ENCODE measurements at places on chromosomes 7 and 10.
A peak's percentile ranks its signal among the peaks of the same experiment; 100 is the strongest.

GRCh38 chr10:88555190-88555908, 27.8 kb downstream of the RNLS start:
- DNase-seq: no peak

DNA sequence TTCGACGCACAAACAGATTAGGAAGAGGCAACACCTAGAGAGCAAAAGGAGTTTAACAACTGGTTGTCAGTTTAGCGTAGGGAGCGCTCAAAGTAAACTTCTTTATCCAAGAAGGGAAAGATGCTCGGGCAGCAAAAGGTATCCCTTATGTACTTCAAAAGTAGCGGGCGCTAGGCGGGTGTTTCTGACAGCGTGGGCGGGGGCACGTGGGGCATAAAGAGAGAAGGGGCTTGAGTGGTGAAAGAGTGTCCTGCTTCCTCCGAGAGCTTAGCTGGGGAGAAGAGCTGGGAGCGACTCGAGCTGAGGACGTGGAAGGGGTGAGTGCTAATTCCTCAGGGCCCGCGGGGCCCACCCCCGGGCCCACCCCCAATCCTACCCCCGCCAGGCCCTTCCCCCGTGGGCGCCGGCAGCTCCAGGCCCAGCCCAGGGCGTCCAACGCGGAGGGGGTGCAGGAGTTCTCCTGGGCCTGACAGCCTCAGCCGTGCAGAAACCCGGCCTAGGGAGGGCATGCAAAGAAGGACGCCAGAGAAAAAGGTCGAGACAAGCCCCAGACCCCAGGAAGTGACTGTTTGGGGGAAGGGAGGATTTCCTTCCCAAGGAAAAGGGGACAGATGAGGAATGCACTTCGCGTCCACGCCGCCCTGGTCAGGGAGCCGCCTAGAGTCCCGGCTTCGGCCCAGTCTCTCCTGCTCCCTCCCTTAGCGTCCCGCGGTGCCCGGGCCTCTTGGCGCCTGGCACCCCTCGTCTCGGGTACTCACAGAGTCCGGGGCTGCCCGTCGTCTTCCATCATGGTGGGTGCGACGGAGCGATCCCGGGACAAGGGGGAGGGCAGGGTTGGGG, 868 bp downstream of the TIAL1 start:
- DNase-seq: peak; percentile 41

- DNase-seq: no peak
Observed at GRCh38 chr7:46157404-46157803, 236.3 kb upstream of the IGFBP3 start.

GRCh38 chr7:121730869-121731268, 142.1 kb upstream of the PTPRZ1 start:
- DNase-seq: no peak

DNA sequence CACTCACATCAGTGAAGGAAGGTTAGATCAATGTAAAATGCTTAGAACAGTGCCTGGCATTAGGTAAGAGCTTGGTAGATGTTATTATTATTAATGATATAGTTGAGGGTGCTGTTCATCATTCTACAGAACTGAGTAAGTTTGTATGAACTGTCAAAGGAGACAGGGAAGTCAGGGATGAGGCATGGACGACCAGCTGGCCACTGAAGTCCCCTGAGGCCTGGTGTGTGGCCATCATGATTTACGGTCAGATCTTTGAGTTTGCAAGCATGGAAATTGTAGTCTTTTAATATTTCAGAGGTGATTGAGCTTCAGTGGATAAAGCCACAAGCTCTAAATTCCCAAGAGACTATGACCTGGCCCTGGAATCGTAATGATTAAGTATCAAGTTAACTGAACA, 6.9 kb downstream of the ARMC3 start:
- DNase-seq: no peak

GRCh38 chr10:45375716-45376231, 1.8 kb downstream of the ALOX5 start:
- no peak for DNase-seq

DNA sequence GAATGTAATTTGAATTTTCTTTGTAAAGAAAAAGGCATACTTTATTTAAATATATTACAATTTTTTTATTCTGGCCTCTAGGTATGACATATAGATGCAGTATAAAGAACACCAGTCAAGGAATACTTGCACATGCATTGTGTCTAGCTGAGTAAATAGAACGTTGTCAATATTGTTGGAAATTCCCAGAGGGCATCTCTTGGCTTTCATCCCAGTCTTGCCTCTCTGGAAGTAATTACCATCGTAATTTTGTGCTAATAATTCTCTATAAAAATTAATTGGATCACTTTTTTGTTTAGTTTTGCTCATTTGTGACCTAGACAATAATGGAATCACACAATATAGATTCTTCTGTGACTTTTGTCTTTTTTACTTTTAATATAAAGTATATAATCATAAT, 1052.3 kb upstream of the CELF2 start:
- no peak for DNase-seq

GRCh38 chr10:78955206-78955605, 113.6 kb upstream of the ZMIZ1 start:
- DNase-seq: no peak

GRCh38 chr7:50141131-50141530, 48.1 kb upstream of the ZPBP start:
- DNase-seq: no peak

- no peak for DNase-seq
Observed at GRCh38 chr10:61071580-61071979, 127.6 kb upstream of the RHOBTB1 start.

- no peak for DNase-seq
Observed at GRCh38 chr10:71332466-71332865, 13.4 kb downstream of the SLC29A3 start.

DNA sequence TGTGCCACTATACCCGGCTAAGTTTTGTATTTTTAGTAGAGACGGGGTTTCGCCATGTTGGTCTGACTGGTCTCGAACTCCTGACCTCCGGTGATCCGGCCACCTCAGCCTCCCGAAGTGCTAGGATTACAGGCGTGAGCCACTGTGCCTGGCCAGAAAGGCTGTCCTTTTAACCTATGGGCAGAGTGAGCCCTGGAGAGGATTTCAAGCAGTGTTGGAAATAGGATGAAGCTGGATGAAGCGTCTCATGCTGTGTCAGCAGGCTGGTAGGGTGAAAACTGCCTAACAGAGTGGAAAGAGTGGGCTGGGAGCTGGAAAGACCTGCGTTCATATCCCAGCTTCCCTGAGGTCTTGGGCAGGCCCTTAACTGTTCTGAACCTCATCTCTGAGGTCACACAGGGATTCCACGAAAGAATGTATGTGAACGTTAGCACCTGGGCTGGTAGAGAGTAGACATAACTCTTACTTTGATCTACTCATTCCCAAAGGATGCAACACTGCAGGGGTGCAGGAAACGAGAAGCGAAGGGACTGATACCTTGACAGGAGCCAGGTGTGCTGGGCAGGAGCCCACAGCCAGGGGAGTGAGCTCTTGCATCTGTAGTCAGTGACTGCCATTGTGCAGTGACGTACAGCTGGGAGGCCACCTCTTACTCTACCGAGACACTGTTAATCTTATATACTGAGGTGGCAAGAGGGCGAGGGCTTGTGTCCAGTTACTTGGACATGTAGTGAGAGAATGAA, 34.1 kb downstream of the WBP1L start:
- no peak for DNase-seq

DNA sequence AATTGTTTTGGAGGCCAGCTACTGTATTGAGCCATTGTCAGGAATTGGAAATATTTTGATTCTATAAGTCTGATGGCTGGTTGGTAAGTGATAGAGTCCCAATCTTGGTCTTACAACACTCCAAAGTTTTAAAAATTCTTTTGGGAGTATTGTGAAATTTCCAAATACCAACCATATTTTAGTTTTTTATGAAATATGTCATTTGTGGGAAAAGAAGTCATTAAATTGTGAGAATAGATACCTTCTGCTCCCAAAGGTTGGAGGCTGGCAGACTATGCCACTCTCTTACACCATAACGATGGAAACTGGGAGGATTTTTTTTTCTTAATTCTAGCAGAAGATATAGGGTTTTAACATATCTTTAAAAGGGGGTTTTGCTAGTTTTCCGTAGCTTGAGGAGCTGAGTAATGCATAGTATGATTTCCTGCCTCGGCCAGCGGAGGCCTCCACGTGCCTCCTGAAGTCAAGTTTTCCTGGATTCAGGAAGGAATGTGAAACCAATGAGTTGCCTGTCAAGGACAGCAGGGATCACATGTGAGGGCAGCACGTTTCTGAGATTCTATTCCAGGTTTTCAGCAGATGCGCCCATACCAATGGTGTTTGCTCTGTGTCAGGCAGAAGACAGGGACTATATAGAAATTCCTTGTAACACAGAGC, 92.2 kb upstream of the LAMB4 start:
- no peak for DNase-seq

DNA sequence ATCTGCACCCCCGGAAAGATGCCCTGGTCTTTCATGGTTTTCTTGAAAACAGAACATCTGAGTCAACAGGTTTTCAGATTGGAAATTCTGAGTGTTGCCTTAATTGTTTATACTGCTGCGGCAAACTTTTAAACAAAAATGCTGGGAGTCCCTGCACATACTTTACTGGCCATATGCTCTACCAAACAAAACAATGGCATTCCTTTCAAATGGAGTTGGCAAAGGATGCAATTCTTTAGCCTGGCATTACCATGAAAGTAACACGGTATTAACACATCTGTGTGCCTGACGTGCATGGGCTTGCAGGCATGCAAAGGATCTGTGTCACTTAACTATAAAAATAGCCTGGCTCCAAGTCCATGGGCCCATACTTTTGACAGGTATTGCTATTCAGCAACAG, 4.2 kb downstream of the INHBA start:
- DNase-seq: no peak

DNA sequence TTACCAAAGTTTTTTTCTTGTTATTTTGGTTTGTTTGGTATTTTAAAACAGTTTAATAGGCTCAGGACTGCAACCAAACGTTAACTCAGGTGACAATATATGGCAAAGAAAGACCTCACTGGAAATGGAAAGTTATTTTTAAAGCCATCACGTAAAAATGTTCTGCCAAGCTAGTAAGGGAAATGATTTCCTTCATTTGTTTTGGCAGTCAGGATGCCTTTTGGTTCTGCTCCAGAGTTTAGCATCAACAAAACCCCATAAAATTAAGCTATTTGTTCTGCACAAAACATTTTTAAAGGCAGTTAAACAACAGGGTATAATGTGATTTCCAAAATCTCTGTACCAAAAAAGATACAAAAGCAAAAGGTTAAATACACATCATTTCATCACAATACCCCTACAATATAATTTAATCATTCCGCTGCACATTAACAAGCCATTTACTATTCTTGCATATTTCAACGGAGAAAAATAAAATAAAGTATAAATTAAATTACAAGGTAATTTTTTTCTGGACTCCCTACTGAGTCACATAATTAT, 172.4 kb downstream of the SEMA3E start:
- DNase-seq: no peak

GRCh38 chr7:116100626-116101025, 70.1 kb upstream of the TFEC start:
- no peak for DNase-seq

GRCh38 chr10:124464028-124464965, 2.7 kb downstream of the LHPP start:
- DNase-seq: no peak

DNA sequence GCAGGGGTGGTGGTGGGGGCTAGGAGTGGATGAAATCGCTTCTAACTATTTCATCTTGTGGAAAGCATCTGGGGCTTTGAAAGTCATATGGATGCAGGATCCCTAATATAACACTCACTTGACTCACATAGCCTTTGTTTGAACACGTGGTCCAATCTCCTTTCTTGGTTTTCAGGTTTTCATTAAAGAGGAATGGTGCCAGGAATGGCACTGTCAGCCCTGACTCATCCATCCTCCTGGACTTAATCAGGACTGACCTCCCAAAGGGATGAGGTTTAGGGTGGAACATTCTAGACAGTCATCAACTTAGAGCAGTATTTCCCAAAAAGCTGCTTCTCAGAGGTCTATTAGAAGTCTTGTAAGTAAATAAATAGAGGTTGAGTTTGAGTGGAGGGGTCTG, 162.0 kb upstream of the PLXNA4 start:
- DNase-seq: no peak

DNA sequence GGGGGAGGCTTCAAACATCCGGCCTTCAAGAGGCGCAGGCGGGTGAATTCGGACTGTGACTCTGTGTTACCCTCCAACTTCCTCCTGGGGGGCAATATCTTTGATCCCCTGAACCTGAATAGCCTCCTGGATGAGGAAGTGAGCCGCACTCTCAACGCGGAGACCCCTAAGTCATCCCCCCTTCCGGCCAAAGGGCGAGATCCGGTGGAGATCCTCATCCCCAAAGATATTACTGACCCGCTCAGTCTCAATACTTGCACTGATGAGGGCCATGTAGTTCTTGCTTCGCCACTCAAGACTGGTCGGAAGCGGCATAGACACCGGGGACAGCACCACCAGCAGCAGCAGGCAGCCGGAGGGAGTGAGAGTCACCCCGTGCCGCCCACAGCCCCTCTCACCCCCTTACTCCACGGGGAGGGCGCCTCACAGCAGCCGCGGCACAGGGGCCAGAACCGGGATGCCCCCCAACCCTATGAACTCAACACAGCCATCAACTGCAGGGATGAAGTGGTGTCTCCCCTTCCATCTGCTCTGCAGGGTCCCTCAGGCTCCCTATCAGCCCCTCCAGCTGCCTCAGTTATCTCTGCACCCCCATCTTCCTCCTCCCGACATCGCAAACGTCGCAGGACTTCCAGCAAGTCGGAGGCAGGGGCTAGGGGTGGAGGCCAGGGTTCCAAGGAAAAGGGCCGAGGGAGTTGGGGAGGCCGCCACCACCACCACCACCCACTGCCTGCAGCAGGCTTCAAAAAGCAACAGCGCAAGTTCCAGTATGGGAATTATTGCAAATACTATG, 1.1 kb downstream of the MEPCE start:
- DNase-seq: peak; percentile 24

DNA sequence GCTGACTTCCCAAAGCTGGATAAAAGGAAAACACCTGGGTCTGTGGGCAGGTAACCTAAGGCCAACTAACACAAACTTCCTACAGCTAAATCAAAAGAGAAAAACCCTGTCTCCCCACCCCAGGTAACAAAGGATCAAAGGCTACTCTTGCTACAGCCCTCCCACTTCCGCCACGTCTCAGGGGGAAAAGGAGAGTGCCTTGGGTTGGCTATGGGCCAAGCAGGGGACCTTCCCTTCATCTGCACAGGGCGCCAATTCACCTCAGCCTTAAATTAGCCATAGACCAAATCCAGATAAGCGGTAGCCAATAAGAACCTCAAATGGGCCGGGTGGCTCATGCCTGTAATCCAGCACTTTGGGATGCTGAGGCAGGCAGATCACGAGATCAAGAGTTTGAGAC, 69.1 kb upstream of the LANCL2 start:
- no peak for DNase-seq

GRCh38 chr7:133869556-133869955, 257.6 kb upstream of the LRGUK start:
- no peak for DNase-seq

DNA sequence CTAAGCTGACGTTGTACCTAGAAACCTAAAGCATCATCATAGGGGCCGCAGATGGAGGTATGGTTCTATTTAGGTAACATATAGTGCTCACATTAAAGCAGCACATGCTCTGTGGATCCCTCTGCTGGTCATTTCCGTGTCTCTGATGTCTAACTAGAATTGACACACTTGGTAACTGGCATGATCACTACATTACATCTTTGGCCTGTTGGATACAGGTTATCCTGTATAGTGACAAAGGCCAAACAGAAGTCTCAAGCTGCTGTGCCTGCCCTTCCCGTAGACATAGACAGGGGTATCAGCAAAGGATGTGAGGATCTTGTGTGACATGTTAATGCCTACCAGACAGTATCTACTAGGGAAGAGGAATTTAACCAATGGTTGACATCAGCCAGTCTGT, 51.2 kb downstream of the KIF5B start:
- peak; percentile 33 for DNase-seq

GRCh38 chr7:30163231-30163894, 28.6 kb downstream of the MTURN start:
- peak; percentile 38 for DNase-seq
